Stimulated activated CD8-positive, alpha-beta memory T cell treated with anti-CD3 and anti-CD28 coated beads, Interleukin-7, amount 100 ng/mL, for 1 hour (primary cell): ENCODE measurements at places on chromosomes 5 and 9.

GRCh38 chr9:73133022-73133651 lies 18.5 kb upstream of the ANXA1 start:
- no peak for DNase-seq

DNA sequence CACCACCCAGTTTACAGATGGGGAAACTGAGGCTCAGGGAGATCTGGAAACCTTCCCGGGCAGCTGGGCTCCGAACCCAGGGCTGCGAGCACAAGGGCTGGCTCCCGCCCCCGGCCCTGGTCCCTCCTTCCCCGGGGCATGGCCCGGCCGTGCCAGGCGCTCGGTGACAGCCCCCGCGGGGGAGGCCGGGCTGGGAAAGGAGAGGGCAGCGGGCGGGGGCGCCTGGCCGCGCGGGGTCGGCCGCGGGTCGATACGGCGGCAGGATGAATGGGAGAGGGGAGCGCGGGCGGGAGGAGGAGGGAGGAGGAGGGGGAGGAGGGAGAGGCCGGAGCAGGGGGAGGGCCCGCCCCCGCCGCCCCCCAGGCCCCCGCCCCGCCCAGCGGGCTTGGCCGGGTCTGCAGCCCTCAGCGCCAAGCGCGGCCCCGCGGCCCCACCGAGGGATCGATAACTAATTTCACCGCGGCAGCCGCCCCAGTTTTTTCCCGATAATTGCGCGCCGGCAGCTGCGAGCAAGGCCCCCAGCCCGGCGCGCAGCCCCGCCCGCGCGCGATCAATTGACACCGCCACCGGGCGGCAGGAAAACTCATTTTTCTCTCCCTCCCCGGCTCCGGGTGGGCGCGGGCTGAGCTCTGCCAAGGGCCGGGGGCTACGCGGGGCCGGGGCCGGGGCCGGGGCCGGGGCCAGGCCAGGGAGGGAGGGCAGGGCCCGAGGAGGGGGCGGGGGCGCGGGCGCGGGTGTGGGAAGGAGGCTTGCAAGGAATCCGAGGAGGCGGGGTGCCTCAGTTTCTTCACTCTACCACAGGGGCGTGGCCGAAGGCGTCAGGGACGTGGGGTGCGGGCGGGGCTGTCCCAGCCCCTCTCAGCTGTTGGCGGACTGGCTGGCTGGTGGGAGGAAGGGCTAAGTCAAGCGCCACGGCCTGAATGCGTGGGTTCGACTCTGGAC lies 52.1 kb downstream of the C9orf50 start:
- DNase-seq: no peak

DNA sequence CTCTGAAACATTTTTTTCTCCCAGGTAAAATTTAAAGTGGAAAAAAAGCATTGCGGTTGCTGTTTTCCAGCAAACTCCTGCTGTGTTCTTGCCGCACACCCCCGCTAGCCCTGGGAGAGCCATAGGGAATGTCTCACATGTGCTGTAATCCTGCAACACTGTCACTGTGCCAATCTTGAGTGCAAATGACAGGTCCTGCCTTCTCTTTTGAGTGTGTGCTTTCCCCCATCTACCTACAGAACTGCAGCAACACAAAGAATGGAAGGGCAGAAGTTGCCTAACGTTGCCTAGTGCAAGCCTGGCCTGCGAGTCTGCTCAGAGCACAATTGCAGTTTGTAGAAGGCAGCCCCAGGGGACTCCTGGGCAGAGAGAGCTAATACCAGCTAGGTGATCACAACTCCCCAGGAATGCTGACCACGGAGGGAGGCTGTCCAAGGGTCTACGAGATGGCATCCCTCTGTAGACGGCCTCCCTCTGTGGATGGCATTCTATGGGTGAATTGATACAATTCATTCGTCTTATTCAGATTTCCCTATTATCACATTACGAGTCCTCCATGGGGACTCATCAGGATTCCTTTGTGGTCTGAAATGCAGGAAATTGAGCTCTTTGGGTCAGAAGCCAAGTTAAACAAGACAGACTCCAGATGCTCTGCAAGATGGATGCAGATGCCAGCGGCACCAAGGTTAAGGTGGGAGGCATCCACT lies 172.6 kb upstream of the S1PR3 start:
- no peak for DNase-seq

DNA sequence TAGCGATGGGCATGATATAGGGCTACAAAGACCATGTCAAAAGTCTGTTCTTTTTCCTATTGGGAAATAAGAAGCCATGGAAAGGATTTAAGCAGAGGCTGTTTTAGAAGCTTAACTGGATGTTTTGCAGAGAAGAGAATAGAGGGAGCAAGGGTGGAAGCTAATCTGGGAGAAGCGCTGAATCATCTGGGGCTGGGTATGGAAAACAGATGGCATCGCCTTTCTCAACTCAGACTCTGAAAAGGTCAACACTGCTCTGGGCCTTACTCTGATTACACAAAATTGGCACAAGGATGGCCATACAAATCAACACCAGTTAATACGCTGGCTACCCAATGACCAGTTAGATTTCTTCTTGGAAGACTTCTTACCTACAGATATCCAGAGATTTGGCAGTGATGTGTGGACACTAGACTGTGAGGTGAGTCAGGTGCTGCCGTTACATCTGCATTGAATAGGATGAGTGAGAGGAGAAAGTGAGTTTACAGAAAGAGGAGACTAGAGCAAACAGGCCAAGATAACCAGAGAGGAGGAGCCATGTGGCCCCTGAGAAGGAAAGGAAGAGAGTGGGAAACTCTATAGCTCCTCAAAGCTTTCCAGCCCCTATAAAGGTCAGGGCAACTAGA lies 6.2 kb upstream of the TCERG1 start:
- no peak for DNase-seq

DNA sequence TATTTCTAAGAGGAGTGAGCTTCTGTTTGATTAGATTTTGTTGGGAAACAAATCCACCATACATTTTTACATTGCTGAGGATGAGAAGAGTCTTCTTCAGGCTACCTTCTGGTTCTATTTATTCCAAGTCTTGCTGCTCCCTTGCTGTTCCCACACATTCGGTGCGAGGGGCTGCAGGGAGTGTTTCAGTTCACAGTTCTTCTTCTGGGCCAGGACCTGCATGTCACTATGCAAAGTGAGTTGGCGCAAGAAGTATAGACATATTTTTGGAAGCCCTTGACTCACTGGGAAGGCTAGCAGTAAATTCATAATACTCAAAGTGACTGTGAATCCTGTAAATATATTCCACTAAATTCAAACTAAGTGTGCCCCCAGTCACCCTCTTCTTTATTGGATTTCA lies 657.9 kb downstream of the TAF11L14 start:
- DNase-seq: no peak

- DNase-seq: peak; percentile 53
These were observed 1.9 kb upstream of the CNTFR start for GRCh38 chr9:34591248-34591916.

GRCh38 chr9:133113949-133114885 lies 6.8 kb downstream of the RALGDS start:
- DNase-seq: no peak

- no peak for DNase-seq
These were observed 195.5 kb downstream of the TMEM167A start for GRCh38 chr5:82881571-82882174.
